ENCODE measurements at places on chromosomes 7 and 10.
A peak's percentile ranks its signal among the peaks of the same experiment; 100 is the strongest.

DNA sequence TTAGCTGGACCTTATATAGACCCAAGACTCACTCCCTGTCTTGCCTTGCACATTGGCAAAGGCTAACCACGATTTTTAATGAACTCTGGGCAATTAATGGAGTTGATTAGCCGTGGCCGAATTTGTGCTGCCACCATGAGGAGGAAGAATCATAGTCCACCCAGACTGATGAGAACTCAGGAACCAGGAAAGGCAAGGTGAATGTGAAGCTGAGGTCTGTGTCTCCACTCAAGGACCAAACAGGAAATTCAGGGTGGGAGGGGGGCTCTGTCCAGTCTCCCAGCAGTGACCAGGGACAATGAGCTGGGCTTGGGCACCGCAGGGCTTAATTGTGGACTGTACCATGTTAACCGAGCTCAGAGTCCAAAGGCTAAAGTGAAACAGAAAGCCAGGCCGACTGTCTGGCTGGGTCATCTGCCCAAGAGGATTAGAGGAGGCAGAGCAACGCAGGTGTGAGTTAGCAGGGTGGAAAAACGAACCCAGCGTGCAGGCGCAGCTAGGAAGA is 127.0 kb upstream of the JCAD start:
- no peak for DNase-seq

GRCh38 chr7:89563597-89563996 is 590.7 kb upstream of the STEAP1 start:
- no peak for DNase-seq

DNA sequence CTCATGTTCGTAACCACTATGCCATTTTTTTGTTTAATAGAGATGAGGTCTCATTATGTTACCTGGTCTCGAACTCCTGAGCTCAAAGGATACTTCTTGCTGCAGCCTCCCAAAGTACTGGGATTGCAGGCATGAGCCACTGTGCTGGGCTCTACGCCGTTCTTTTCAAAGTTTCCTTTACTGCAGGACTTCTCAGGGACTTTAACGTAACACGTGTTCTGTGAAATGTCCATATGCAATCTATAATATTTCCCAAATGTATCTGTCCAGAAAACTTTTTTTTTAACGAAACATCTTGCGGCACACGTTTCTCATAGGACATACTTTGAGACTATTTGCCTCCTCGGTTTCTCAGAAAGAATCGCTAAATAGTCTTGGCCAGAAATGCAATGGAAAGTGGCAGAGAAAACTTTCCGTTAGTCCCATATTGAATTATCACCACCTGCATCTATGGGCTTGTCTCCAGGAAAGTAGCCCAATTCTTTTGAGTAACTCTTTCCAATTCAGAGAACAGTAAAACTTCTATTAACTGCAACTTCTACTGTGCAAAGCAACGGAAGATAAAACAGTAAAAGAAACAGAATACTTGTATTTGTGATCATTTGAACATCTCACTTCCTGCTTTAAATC is 96.3 kb downstream of the ELMO1 start:
- no peak for DNase-seq

GRCh38 chr7:43781726-43782607 is 23.5 kb downstream of the BLVRA start:
- no peak for DNase-seq

DNA sequence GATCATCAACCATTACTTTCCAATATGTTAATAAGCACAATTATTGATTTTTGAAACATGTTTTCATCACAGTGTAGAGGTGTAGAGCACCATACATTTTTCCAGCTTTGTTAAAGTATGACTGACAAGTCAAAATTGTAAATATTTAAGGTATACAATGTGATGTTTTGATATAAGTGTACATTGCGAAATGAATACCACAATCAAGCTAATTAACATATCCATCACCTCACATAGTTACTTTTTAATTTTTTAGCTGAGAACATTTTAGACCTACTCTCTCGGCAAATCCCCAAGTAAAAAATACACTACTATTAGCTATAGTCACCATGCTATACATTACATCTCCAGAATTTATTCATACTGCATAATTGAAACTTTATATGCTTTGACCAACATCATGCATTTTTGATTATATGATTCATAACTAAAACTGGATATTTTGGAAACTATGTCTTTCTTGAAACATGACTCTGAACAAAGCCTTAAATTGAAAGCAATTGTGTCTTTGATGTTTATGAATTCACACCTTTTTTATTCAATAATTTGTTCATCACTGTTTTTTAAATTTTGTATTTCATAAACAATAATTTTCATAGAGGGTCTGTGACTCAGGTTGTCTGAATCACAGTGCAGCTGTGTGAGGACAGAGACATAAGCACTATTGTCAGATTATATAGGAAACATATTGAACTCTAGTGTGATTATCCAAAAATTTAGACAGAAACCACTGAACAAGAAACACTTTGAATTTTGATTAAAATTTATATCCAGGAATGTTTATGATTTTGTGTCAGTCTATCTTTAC is 486.1 kb downstream of the SEMA3D start:
- DNase-seq, result no peak

- DNase-seq, result no peak
Measured at GRCh38 chr10:109696981-109697775, 226.1 kb downstream of the XPNPEP1 start.

GRCh38 chr10:72952642-72953158 is 1.9 kb downstream of the PLA2G12B start:
- no peak for DNase-seq

GRCh38 chr10:28879875-28880682 is 202.8 kb downstream of the BAMBI start:
- DNase-seq, result no peak

DNA sequence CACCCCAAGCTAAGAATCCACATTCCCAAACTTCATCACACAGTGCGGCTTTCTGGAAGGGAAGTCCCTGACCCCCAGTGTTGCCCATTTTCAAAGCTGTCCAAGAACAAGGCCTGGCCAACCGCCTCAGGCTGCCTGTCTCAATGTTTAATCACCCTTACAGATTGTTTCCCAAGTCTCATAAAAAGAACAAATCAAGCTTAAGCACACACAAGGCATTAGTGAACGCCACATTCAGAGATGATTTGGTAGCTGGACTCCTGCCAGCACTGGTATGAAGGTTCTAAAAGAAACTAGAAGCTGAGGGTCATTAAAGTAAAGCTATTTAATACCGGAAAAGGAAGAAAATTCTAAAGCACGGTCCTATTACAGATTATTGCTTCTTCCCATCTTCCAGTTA is 35.6 kb downstream of the C10orf90 start:
- DNase-seq, result no peak

GRCh38 chr7:80934321-80934720 is 15.5 kb upstream of the SEMA3C start:
- DNase-seq, result no peak

- no peak for DNase-seq
Measured at GRCh38 chr10:121138112-121138860, 287.1 kb downstream of the WDR11 start.

DNA sequence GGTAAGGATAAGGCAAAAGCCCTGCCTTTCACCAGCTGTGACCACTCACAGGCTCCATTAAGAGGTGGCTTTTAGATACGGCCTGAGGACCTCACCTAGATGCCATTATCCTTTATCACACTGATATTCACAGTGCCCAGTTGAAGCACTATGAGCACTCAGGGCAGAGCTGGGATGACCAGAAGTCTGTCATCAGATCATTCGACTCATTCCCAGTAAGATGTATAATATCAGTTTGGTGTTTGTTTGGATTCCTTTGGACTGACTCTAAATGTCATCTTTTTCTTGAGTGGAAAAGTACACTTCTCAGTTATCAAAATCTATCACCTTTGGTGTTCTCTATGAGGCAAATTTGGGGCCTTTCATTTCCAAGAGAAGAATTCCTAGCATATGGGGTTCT is 18.7 kb downstream of the CCDC136 start:
- no peak for DNase-seq

GRCh38 chr7:117184367-117184766 is 138.5 kb downstream of the WNT2 start:
- no peak for DNase-seq

DNA sequence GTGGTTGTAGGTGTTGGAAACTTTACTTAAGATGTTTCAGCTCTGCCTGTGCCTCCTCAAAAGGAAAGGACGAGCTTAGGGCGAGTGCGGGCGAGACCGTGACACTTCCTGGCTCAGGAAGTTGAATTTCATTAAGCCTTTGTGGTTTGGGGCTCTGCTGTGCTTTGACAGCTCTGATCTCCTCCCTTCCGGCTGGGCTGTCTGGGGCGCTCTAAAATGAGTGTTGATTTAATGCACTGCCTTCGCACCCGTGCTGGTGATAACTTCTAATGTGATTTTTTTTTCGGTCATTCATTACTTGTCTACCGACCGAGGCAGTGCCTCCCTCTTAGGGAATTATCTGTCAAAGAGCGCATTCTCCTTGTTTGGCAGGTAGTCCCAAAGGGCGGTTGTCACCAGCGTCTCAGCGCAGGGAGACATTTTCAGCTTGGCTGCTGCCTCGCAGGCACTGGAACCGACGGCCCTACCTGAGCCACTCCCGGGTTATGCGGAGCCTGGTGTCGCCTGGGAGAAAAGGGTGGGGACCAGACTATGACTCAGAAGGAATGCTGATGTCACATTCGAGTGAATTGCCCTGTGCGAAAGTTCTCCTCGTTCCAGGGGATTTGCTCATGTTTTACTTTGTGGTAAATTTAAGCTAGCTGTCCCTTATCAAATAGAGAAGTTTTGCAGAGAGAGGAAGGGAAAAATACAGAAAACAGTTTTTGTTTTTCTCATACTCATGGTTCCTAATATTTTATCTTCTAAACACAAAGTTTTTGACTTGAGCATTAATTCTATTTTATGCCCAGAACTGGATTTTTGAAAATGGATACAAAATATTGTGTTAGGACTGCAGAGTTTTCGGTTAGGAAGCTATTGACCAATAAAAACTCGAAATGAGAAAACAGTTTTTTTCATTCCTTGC is 920 bp downstream of the TES start:
- peak; percentile 87 for DNase-seq

DNA sequence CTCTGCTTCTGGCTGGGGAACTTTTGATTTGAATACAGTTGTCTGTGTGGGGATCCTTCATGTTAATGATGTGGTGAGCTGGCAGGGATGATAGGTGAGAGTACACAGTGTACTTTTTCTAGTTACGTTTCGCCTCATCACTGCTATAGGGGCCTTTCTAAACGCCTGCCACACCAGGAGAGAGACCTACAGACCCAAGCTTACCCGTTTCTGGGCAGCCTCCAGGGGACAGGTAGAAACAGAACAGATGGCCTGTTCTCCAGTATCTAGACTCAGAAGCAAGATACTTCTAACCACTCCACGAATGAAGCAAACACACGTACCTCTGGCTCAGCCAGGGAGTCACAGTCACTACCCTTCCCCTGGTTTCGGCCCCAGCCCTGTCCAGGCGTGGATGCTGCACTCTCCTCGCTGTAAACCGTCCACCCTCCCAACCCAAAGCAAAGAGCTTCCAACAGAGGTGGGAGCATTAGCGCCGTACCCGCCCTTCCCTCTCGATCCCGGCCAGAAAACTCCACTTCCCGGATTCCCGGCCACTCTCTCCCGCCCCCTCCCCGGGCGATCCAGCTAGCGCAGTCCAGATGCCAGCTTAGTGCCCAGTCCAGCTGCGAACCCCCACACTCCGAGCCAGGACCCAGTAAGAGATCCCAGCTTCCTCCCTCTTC is 1.2 kb downstream of the CCDC6 start:
- DNase-seq, result peak; percentile 84

DNA sequence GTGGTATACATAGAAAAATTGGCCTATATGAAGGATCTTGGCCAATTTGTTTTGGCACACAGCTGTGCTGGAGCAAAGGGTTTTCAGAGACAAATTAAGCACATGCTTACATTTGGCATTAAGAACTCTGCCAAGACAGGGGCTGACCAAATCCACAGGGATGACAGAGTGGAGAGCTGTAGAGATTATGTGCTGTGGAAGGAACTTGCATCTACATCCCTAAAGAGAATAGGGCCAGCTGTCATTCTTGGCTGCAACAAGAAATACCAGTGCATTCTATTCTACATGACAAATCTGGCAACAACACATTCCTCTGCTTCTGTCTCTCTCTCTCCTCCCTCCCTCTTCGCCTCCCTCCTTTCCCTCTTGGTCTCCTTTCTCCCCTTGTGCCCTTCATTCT is 75.6 kb downstream of the POM121L12 start:
- DNase-seq, result no peak

DNA sequence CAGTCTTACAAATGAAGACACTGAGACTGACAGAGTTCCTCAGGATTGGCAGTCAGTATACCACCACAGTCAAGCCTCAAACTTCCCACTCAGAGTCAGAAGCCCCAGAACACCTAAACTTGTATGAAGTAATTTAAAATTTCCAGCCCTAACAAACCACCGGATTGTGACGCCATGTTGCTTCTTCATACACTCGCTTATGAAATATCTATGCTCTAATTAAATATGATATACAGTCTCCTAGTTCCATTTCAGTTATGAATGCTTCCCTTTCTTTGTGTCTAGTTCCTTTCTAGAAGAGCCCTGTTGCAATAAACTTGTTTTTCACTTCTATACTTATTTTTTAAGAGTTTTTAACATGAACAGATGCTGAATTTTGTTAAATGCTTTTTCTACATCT is 172.0 kb upstream of the NOBOX start:
- DNase-seq, result no peak

DNA sequence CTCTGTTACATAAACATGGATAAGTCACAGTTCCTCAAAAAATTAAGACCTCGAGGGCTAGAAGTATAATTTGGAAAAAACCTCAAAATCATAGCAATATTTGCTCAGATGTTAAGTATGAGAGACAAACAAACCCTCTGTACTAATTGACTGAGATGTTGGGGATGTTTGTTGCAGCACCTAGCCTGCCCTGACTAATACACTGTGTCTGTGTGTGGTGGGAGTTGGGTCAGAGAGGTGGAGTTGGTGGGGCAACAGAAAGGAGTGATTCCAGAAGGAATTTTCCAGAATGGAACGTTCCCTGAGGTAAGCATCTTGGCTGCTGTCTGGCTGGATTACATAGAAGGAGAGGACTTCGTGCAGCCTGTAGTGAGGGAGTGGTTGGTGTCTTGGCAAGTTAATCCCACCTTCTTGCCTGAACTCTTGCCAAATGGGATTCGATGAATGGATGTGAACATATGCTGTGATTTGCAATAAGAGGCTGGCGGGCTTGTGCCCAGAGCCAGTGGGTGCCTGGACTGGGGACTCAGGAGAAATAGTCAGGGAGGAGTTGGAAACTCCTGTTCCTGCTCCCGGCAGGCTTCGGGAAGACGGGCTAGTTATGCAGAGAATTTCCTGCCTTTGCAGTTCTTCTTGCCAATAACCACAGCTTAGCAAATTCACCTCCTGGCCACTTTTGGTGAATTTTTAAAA is 9.3 kb upstream of the FAM180A start:
- no peak for DNase-seq

- no peak for DNase-seq
Measured at GRCh38 chr10:35276889-35277288, 59.4 kb upstream of the CCNY start.

DNA sequence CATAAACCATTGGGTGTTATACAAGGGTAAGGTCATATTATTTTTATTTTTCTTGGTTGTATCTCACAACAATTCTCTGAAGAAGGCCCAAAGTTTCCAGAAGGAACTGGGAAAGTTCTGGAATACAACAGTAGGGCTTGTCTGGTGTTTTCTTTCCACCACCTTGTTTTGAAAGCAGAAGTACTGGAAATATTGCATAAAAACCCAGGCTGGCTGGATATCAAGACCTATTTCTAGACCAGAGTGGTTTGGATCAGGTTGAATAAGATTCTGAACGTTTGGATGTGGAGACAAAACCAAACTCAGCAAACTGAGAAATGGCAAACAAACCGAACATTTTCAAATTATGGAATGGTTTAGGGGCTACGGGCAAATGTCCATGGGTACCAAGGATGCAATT is 182.6 kb upstream of the FZD8 start:
- DNase-seq, result no peak

GRCh38 chr7:10473569-10473968 is 500.1 kb upstream of the PHF14 start:
- no peak for DNase-seq
